Mammary epithelial cell (primary cell): ENCODE measurements at places on chromosomes 7 and 10. TPM values are rescaled to one million over a fixed set of nuclear protein-coding genes. Genes with fewer than 3 reads are reported as not detected.

- no peak for DNase-seq
Observed at GRCh38 chr10:96706331-96706853, 13.9 kb downstream of the PIK3AP1 start.

- DNase-seq: peak; percentile 47
Observed at GRCh38 chr7:94436018-94436604, 41.4 kb downstream of the COL1A2 start.

GRCh38 chr10:12397147-12397896 is 48.0 kb downstream of the CAMK1D start:
- DNase-seq: no peak

GRCh38 chr10:106440767-106441166 is 723.7 kb downstream of the SORCS1 start:
- DNase-seq: peak; percentile 85

DNA sequence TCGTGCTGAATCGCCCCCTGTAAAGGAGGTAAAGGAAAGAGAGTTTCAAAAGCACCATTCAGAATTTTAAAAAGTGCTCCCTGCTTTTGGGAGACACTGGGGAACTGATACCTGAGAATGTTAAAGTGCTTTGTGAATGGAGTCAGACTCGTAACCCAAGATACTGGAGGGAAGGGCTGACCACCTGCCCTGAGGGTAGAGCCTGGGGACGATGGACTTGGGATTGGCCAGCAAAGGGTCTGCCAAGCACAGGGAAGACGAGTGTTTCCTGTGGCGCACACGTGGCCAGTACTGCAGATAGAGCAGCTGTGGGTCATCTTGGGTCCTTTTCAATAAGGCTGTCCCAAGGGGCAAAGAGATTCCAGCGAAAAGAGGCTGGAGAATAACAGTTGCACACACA is 1284.1 kb upstream of the AUTS2 start:
- DNase-seq: no peak

DNA sequence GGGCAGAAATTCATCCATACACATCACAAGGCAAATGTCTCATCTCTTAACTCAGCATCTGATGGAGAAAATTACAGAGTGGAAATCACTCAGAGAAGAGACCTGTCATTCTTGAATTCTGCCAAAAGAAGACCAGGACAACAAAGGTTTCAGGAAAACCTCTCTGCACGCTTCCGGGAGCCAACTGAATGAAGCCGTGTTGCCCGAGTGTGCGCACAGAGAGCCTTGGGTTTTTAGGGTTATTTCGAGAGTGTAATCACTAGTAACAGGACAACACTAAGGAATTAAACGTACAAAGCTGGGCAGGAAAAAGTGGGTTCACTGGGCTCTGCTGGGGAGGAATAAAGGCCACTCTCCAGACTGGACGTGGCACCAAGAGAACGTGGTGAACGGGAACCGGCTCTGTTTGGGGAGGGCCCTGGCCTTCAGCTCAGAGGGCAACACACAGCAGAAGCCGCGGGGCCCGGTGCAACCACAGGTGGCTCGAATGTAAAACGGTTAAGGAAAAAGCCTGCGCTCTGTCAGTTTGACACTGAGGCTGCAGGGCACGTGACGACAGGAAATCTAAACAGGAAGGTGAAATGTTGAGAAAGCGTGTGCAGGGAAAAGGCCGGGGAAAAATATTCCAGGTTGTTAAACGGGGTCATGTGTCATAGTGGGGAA is 331.5 kb downstream of the DNAJB6 start:
- no peak for DNase-seq

DNA sequence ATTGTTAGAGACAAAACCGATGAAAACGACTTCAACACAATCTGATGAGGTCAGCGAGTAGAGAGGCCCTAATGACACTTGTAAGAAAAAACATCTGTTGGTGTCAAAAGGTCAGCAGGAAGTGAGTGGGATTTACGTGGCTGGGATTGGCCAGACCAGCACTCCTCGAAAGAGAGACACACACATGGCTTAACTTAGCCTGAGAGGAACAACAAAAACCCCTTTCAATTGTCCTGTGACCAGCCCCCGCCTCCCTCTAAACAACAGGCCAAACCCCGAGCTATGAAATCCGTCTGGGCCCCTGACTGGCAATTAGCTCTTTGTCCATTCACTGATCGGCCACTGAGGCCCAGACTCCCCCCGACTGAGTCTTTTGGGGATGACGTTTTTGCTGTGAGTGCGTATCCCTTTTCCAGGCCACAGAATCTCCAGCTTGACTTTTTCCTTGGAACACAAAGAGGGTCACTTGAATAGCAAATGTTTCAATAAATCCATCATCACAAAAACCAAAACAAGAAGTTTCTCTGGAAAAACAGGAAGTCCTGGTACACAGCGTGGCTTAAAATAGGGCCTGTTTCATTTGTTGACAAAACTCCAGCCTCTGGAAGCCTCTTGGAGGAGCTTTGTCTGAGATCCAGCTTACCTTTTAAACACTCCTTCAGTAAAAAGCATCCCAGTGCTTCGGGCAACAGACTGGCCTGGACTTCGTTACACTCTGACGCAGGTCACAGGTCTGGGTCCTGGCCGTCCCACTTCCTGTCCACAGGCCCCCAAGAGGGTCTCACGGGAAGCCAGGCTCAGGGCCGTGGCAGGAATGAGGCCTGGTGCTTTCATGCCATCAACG is 103.0 kb downstream of the CTBP2 start:
- peak; percentile 56 for DNase-seq

- DNase-seq: peak; percentile 71
Observed at GRCh38 chr7:44259547-44260457, 59.0 kb downstream of the YKT6 start.

GRCh38 chr10:111732166-111732785 is 451.3 kb downstream of the GPAM start:
- no peak for DNase-seq

DNA sequence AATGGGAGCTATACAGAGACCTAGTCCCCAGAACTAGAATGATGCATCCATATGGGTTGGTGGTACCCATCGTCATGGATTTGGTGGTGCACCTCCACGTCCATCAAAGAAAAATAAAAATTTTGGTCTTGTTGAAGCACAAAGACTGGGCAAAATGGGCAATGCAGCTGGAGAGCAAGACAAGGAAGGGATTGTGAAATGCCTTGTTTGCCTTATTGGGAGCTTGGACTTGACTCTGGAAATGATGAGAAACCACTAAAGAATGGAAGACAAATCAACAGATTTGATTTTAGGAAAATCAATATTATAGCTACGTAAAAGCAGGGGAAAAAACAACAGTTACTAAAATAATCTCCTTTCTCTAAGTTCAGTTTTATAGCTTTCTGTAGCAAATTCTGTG is 150.9 kb downstream of the CPED1 start:
- no peak for DNase-seq

DNA sequence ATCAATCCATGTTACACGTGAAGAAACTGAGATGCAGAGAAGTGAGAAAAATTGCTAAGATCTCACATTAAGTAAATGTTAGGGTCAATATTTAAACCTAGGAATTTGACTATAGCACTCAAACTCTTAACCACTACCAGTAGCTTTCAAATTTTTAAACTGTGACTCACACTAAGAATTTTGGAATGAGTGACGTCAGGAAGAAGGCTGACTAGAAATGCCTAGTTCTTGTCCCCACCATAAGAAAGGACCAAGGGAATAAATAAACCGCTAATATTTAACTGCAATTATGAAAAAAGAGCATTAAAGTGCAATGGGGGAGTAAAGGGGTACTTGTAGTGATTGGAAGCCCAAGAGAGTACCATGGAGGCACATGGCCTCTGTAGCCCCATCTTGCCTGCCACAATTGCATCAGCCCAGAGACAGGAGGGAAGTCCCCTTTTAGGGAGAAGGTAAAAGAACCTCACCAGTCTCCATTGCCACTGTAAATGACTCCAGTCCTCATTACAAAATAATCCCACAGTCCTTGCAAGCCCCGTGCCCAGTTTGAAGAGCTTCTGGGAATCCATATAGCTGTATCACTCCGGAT is 3.5 kb upstream of the AKR1B1 start:
- peak; percentile 61 for DNase-seq

DNA sequence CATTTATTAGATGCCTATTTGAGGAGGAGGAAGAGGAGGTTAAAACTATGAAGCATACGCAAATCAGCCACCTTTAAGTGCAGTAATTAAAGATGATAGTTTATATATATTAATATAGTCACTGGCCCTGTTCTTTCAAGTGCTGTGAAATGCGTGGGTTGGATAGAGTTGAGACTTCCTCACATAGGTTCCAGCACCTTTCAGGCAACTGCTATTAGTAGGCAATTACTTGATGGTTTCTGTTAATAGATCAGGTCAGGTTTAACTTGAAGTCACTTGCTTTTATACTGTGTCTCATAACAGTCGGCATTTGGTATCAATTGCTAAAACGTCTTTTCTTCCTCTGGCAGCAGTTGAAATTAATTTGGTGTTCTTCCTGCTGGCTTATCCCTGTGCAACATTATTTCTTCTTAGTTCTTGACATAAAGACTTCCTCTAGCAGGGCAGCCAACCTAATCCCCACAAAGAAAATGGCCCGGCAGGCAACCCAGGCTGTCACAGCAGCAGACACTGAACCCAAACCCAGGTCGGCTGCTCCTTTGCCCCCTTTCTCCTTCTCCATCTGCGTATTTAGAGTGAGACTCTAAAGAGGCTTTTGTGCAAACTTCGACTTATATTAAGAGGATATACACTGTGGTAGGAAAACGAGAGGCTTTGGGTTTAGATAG is 35.3 kb upstream of the BET1 start:
- no peak for DNase-seq

DNA sequence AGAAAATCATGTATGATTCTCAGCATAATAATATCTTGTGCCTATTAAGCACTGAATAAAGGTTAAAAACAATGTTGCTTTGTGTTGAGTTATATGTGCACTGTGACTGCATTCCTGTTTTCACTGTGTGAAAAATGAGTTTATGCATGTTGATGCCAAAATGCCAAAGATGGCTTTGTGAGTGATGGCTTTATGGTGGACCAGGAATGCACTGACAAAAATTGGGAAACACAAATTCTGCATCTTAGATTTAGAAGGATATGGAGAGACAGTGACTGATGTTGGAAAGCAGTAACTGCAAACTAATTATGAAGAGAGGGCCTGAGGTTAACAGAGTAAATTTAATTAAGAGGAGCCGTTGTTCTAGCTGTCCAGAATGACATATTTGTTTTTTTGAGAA is 440.4 kb downstream of the KIF20B start:
- DNase-seq: no peak

Gene CTNNA3
- polyA plus RNA-seq: not detected

Gene COL17A1
- polyA plus RNA-seq: 2,244 TPM

Gene AKR1D1
- not detected for polyA plus RNA-seq

Gene SPDYE3
- not detected for polyA plus RNA-seq

Gene RBP3
- not detected for polyA plus RNA-seq
